Activated CD4-positive, alpha-beta T cell treated with anti-CD3 and anti-CD28 coated beads, Interleukin-2, amount 50 U/mL, for 4 hours (primary cell): ENCODE measurements at places on chromosomes 2 and 18.

- no peak for DNase-seq
Observed at GRCh38 chr2:133835821-133836619, 267.8 kb upstream of the NCKAP5 start.

- DNase-seq, result no peak
Observed at GRCh38 chr2:128550389-128550788, 231.7 kb upstream of the HS6ST1 start.

DNA sequence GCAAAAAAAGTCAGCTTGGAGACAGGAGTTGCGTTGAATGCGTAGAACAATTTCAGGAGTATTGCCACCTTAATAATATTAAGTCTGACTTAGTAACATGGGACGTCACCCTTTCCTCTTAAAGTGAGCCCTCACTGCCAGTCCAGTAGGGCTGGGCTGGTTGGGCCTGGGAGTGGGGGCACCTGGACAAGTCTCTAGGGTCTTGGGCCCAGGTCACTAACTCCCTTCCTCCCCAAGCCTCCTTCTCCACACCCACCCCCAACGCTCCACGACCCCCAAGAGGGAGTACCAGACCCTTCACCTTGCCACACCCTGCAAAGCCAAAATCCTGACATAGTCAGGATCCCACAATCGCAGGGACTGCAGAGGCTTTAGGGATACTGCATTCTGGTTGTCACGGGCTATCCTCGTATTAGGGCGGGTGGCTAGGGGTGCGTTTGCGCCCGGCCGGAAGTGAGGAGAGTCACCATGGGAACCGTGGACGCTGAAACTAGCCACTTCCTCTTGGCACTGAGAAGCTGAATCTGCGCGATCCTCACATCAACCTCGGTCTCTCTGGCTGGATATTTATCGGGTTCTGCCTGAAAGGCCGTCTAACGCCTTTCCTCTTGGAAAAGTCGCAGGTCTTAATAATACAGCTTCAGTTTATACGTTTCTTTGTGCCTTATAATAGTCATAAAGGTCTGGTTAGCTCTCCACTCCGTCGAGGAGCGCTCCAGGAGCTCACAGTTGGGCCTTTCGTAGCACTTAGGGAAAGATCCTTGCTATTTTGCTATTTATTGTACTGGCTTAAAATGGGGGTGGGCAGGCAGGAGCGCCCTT lies 10.3 kb upstream of the CXXC1 start:
- DNase-seq, result peak; percentile 44

DNA sequence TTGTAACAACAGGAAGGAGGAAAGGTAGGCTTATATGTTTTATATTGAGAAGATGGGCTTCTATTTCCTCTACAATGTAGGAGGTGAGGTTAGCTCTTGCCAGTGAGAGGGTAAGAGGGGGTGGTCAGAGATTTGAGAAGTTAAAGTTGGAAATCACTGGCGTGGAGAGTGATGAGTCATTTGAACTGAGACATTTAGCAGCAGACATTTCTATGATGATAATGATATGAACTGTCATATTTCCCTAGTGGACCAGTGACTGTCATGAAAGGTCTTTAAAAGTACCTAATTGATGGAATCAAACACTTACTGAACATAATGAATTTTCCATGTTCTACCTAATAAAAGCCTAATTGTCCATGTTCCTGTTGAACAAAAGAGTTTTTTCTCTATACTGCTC lies 126.1 kb downstream of the FAM161A start:
- DNase-seq, result no peak

DNA sequence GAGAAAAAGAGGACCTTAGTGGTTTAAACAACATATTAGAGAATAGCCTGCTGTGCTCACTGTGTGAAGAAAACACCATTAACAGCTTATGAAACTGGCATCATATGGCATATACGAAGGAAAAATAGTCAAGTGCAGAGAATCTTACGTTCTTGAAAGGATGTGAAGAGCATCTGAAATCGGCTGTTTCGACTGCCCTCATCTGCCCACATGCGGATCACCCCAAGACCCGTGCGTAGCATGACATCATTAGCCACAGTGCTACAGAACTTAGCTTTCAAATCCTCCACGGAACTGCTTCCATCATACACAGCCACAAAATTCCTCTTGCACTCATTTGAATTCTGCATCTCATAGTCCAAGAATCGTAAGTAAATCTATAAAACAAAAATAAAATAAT lies 84.3 kb downstream of the NETO1 start:
- no peak for DNase-seq

DNA sequence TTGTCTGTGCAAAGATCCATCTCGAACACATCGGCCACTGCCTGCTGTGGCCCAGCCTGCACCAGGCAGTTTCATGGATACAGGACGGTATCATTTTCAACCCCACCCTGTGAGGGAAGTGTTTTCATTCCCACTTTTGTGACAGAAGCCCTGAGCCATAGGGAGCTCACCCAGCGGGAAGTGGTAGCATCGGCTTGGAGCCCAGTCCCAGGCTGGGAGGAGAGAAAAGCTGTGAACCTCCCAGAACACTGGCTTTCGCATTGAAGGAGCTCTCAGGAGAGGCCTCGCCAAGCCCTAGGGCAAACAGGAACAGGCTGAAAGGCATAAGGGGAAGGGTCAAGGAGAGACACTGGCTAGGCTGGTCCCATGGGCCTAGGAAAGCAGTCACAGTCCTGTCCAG lies 166.1 kb downstream of the TFCP2L1 start:
- no peak for DNase-seq

- no peak for DNase-seq
Observed at GRCh38 chr18:28372186-28372585, 195.3 kb upstream of the CDH2 start.

- no peak for DNase-seq
Observed at GRCh38 chr2:44559108-44559507, 197.4 kb downstream of the CAMKMT start.

GRCh38 chr2:74779265-74779558 lies 54.7 kb upstream of the HK2 start:
- DNase-seq, result no peak

- DNase-seq, result no peak
Observed at GRCh38 chr18:13211534-13211933, 7.0 kb upstream of the LDLRAD4 start.

- DNase-seq, result no peak
Observed at GRCh38 chr2:218028189-218028495, 25.3 kb upstream of the TNS1 start.

DNA sequence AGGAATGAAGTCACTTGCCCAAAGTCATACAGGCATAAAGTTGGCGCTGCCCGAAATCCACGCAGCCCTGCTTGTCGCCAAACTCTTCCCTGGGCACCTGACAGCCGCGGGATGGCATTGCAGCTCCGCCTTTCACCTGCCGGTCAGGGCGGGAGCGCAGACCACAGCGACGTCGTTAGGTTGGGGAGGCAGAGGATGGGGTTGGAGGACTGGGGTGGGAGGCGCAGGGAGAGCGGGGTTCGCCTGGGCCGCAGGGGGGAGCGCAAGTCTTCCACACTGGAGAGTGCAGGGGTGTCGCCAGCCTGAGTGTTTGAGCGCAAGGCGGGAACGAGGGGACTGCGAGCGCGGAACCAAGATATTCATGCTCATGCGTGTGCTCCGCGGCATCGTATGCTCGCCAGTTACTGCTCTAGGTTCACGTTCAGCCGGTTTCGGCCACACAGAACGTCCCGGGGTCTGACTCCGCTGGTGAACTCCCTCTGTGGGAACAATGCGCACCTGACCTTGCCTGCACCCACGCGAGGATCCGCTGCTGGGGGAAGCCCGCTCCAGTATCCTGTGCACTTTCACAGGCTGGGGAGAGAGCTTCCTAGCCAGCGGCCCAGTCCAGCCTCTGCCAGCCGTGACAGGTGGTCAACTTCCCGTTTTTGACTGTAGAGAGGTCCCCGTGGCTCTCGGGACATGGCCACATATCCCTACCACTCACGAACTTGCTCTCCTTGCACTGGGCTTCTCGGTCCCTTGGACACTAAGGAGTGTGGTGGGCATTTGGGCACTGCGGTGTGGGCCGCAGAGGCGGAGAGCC lies 767 bp upstream of the NPPC start:
- no peak for DNase-seq

GRCh38 chr2:99640635-99641151 lies 150.9 kb upstream of the REV1 start:
- DNase-seq, result no peak

GRCh38 chr18:46720092-46720491 lies 36.8 kb downstream of the ST8SIA5 start:
- no peak for DNase-seq

GRCh38 chr18:25842665-25843064 lies 247.7 kb downstream of the SS18 start:
- DNase-seq, result no peak

GRCh38 chr2:139218181-139218580 lies 438.0 kb upstream of the NXPH2 start:
- DNase-seq, result no peak

DNA sequence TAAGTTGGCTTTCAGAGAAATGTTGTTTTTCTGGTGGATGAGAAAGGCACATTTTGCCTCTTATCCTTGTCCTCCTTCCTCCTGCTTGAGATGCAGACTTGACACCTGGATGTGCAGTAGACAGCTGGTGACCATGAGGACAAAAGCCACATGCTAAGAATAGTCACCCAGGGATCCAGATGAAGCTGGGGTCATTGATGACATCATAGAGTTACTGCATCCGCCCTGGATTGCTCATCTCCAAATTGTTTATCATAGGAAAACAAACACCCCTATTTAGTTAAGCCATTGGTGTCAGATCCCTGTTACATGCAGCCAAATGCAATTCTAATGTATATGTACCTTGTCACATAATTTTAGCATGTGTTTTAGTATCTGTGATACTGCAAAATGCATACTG lies 16.3 kb upstream of the SLC1A4 start:
- no peak for DNase-seq

- no peak for DNase-seq
Observed at GRCh38 chr2:1754461-1755170, 10.3 kb upstream of the PXDN start.

- no peak for DNase-seq
Observed at GRCh38 chr18:36454245-36454644, 156.7 kb downstream of the FHOD3 start.

DNA sequence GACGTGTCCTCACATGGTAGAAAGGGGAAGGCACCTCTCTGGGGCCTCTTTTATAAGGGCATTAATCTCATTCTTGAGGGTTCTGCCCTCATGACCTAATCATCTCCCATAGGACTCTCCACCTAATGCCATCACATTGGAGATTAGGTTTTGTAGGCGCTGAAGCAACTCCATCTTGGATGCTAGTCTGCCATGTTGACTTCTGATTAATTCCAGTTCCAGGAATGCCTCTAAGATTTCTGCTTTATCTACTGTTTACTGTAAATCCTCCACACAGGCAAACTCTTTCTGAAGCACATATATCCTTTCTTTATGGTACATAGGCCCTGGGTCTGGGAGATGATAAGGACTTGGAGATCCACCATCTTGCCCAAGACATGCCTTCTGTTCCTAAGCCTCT lies 49.3 kb upstream of the YWHAQ start:
- no peak for DNase-seq

DNA sequence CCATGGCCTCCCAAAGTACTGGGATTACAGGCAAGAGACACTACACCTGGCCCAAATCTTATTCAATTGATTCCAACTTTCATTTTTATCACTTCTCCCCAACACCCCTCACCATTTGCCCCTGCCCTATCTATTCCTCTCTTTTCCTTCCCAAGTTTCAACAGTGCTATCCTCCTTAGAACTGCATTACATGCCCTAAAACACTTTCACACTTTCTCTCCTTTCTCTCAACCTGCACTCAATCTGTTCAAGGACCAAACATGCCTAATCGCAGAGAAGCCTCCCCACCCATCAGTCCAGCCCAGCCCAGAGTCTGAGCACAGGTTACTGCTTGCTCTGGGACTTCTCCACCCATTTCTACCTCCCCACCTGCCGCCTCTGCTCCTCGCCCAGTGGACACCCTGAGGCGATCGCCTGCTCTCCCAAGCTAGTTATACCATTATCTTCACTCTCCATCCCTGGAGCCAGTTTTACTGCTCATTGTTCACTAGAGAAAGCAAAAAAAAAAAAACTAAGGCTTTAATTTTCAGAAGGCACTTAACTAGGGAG lies 23.7 kb upstream of the DSG1 start:
- DNase-seq, result no peak

DNA sequence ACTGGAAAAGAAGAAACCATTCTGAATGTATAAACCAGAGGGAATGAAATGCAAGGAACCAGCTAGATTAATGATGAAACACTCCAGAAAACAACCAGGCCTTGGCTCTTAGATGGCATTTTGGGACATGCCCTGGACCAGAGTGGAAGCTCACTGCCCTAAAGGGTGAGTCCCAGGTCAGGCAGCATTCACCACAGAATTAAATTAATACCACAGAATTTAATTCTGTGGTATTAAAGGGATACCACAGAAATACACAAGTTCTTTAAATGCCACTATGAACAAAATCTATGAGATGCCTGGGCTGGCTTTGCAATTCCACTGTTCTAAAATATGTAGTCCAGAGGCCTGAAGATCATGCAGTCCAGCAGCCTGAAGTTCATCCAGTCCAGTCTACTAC lies 122.3 kb upstream of the KYNU start:
- DNase-seq, result no peak

DNA sequence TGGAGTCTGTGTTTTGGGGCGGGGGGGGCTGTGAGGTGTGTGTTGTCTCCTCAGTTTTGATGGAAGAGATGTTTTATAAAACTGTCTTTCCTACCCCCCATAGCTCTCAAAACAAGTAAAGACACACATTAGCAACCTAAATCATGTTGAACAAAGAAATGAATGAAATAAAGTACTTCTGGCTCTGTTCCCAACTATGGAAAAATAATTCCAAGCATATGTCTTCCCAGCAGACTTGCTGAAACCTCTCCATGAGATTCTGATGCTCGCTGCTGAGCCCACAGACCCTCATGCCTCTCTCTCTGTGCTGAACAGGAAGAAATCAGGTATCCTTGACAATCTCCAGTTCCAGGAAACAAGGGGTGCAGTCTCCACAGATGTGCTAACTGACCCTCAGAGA lies 226.7 kb upstream of the KLHL29 start:
- no peak for DNase-seq
